ENCODE measurements at places on chromosomes 6 and 20.
A peak's percentile ranks its signal among the peaks of the same experiment; 100 is the strongest.

DNA sequence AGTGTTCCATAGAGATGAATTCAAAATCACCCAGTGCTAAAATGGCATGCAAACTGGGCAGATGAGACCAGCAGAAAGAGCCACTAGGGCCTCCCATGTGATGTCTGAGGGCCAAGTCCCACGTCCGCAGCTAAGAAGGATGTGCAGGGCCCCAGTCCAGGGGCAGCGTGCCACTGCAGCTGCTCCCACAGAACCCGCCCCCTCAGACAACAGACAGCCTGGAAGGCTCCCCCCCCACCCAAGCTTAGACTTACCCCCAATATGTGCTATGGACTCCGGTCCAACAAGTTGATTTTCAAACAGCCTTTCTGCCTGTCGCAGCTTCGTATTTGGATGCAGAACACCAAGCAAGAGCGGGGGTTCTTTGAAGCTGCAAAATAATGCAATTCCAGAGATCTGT, 14.0 kb downstream of the APMAP start:
- DNase-seq, result peak; percentile 10

- DNase-seq, result no peak
Observed at GRCh38 chr20:35049776-35050352, 42.7 kb downstream of the TRPC4AP start.

- DNase-seq, result no peak
Observed at GRCh38 chr20:10023911-10024310, 10.9 kb upstream of the ANKEF1 start.

- no peak for DNase-seq
Observed at GRCh38 chr20:3222635-3223600, 13.6 kb downstream of the ITPA start.

DNA sequence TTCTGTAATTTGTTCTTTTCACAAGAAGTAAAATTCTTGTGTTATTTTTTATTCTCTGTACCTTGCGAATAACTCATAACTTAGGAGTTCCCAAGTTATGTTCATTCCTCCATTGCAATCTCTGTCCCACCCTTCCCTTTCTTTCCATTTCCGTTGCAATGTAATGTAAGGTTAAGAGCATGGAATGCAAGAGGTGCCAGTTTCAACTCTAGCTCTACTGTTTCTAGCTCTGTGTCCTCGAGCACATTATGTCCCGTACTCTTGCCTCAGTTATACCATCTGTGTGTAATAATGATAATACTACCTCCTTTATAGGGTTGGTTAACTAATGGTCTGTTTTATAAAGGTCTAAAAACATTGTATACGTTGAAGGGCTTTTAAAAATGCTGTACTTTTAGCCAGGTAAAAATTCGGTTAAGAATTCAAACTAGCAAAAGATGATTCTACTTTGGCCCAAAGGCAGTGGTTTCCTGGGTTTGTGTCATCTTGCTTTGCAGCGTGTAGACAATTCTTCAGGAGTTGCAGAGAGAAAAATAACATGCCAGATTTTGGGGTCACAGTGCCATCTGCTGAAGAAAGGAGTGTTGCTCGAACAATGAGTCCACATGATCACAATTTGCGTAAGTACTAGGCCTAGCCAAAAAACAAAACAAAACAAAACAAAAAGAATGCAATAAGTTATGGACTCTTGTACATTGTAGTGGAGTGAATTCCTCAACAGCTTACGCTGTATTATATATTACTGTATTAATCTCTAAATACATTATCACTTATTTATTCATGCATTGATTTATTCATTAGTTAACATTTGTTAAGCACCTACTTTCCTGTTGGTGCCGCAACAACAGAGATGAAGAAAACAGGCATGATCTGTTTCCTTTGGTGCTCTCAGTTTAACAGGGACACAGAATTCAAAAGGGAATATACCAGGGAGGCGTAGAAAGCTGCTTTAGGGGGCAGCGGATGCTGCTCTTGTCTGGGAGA, 10.0 kb upstream of the PFDN4 start:
- no peak for DNase-seq

- no peak for DNase-seq
Observed at GRCh38 chr6:77231438-77232305, 231.6 kb downstream of the HTR1B start.

GRCh38 chr20:9551808-9552550, 37.6 kb downstream of the LAMP5 start:
- DNase-seq, result no peak

GRCh38 chr20:48416002-48416401, 411.8 kb downstream of the PREX1 start:
- no peak for DNase-seq
